Left lung (tissue), 14 donors: ENCODE measurements at places on chromosomes 12 and 14. TPM values are rescaled to one million over a fixed set of nuclear protein-coding genes. Genes with fewer than 3 reads are reported as not detected.

- H3K4me1 ChIP-seq = peaks cover 75% of the 10 kb centered on the region
- no peak for DNase-seq
- H3K4me3 ChIP-seq = no peak overlapping the region
- no peaks in the 10 kb centered on the region for H3K27me3 ChIP-seq
- H3K27ac ChIP-seq = no peak overlapping the region
Measured at GRCh38 chr14:91390165-91390778, 27.3 kb downstream of the CCDC88C start.

DNA sequence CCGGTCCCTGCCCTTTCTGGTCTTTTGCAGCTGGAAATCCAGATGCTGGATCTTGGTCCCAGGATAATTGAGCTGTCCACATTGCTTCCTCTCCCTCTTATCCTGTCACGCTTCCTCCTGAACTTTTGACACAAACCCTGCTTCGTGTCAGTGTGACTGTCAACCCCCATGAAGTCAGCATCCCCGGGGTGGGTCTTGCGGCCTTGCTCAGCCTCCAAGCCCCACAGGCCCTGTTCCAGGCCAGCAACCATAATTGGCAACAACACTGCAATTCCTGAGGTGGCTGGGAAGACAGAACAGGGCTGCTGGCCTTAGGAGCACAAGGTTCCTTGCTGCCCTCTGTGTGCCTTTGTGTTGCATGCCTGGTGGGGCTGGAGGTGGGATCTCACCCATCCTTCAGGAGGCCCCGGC lies 74.9 kb downstream of the NTF3 start:
- no peaks in the 10 kb centered on the region for H3K36me3 ChIP-seq
- no peaks in the 10 kb centered on the region for H3K27me3 ChIP-seq
- no peak overlapping the region for H3K4me3 ChIP-seq
- DNase-seq = no peak
- H3K4me1 ChIP-seq = peaks cover 4% of the 10 kb centered on the region
- no peak overlapping the region for H3K27ac ChIP-seq

GRCh38 chr12:53937596-53938325 lies 870 bp upstream of the HOXC13 start:
- no peak overlapping the region for H3K4me3 ChIP-seq
- H3K36me3 ChIP-seq = no peaks in the 10 kb centered on the region
- H3K4me1 ChIP-seq = no peaks in the 10 kb centered on the region
- H3K27me3 ChIP-seq = peaks cover 98% of the 10 kb centered on the region
- DNase-seq = no peak

DNA sequence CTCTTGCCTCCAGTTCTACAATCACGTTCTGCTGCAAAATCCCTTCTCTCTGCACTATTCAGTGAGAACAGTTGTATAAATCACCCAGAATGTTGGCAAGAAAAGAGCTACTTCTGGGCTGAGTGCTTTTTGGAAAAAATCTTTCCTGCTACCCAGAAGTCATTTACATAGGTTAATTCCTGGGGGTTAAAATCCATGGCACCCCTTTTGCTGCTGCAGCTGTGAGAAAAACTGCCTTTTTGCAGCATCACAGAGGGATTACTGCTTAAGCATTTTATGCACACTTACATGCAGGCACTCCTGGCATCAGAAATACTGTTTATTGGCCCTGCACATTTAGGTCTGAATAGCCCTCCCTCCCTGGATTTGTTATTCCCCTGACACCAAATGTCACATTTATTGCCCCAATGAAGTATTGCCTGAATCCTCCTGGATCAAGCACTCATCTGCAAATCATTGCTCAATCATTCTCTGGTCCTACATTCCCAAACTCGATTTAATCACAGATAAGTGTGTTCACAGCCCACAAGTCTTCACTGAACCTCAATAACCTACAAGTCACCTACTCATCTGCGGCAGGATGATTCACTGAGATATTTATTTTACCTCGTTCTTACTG lies 43.1 kb upstream of the CCDC196 start:
- H3K4me3 ChIP-seq = no peak overlapping the region
- no peak for DNase-seq
- no peak overlapping the region for H3K27ac ChIP-seq
- no peaks in the 10 kb centered on the region for H3K27me3 ChIP-seq
- no peaks in the 10 kb centered on the region for H3K4me1 ChIP-seq
- H3K36me3 ChIP-seq = no peaks in the 10 kb centered on the region

DNA sequence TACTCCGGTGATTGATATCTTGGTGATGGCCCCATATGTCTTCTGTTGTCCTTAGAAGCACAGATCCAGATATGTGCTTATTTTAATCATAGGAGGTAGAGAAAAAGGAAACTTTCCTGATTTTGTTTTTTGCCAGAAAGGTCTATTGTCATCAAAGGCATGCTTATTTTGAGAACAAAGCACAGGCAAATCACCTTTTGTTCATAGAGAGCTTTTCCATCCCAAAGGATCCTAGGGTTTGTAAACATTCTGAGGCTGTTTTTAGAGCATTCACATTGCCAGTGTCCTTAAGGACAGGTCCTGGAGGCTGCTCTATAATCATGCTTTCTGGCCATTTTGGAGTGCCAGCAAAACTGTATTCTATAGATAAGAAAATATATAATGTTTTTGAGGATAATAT lies 148.5 kb upstream of the SEL1L start:
- H3K27ac ChIP-seq = no peak overlapping the region
- no peaks in the 10 kb centered on the region for H3K36me3 ChIP-seq
- H3K27me3 ChIP-seq = no peaks in the 10 kb centered on the region
- no peak overlapping the region for H3K4me3 ChIP-seq
- DNase-seq = no peak
- H3K4me1 ChIP-seq = no peaks in the 10 kb centered on the region

DNA sequence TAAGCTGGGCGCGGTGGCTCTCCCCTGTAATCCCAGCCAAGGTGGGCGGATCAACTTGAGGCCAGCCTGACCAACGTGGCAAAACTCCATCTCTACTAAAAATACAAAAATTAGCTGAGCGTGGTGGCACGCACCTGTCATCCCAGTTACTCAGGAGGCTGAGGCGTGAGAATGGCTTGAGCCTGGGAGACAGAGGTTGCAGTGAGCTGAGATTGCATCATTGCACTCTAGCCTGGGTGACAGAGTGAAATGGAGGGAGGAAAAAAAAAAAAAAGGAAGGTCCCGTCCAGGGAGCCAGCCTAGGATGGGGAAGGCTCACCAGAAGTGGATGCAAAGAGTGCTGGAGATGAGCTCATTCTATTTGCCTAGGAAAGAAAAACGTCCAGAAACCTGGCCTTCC lies 1.9 kb upstream of the CD27 start:
- H3K4me1 ChIP-seq = no peaks in the 10 kb centered on the region
- no peak overlapping the region for H3K27ac ChIP-seq
- no peak overlapping the region for H3K4me3 ChIP-seq
- H3K27me3 ChIP-seq = no peaks in the 10 kb centered on the region
- no peaks in the 10 kb centered on the region for H3K36me3 ChIP-seq

DNA sequence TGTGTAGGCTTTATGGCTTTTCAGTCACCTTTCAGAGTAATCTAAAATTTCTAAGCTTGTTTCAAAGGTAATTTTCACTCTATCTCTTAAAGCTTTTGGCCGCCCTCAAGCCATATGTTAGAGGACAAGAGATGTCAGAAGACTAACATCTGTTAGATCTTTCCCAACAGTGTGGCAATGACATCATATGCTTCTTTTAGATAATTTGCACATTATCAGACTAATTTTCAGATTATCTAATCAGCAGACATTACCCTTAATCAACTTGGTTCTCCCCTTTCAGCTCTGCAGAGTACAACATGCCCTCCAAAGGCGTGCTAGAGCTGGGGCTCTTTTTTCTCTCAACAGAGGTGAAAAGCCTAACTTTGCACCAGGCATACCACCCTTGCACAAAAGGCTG lies 207.1 kb downstream of the DPF3 start:
- H3K4me1 ChIP-seq = no peaks in the 10 kb centered on the region
- no peak for DNase-seq
- no peak overlapping the region for H3K4me3 ChIP-seq

GRCh38 chr14:63650256-63650952 lies 8.7 kb upstream of the WDR89 start:
- peak overlapping the region; percentile 40 for H3K27ac ChIP-seq
- peak; percentile 66 for DNase-seq
- H3K4me1 ChIP-seq = no peaks in the 10 kb centered on the region
- H3K27me3 ChIP-seq = no peaks in the 10 kb centered on the region
- H3K36me3 ChIP-seq = no peaks in the 10 kb centered on the region
- no peak overlapping the region for H3K4me3 ChIP-seq

DNA sequence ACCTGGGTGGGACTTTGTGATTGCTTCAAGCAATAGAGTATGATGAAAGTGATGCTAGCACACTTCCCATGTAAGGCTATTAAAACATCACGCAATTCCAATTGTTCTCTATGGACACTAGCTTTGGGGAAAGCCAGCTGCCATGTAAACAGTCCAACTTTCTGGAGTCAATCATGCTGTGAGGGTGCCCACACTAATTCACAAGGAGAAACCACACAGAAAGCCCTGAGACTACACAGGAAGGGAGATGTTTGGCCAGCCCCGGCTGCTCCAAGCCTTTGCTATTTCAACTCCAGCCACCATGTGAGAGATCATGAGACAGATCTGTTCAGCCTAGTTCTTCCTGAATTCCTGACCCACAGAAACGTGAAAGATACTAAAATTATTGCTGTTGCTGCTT lies 96.3 kb downstream of the ST8SIA1 start:
- no peak overlapping the region for H3K27ac ChIP-seq
- no peaks in the 10 kb centered on the region for H3K4me1 ChIP-seq
- no peaks in the 10 kb centered on the region for H3K36me3 ChIP-seq
- no peak overlapping the region for H3K4me3 ChIP-seq
- H3K27me3 ChIP-seq = no peaks in the 10 kb centered on the region

GRCh38 chr12:27868139-27868538 lies 88.1 kb upstream of the MANSC4 start:
- H3K27ac ChIP-seq = no peak overlapping the region
- no peaks in the 10 kb centered on the region for H3K27me3 ChIP-seq
- no peak for DNase-seq

- no peaks in the 10 kb centered on the region for H3K36me3 ChIP-seq
- no peaks in the 10 kb centered on the region for H3K27me3 ChIP-seq
- DNase-seq = no peak
Measured at GRCh38 chr12:67161322-67161918, 107.7 kb upstream of the CAND1 start.

DNA sequence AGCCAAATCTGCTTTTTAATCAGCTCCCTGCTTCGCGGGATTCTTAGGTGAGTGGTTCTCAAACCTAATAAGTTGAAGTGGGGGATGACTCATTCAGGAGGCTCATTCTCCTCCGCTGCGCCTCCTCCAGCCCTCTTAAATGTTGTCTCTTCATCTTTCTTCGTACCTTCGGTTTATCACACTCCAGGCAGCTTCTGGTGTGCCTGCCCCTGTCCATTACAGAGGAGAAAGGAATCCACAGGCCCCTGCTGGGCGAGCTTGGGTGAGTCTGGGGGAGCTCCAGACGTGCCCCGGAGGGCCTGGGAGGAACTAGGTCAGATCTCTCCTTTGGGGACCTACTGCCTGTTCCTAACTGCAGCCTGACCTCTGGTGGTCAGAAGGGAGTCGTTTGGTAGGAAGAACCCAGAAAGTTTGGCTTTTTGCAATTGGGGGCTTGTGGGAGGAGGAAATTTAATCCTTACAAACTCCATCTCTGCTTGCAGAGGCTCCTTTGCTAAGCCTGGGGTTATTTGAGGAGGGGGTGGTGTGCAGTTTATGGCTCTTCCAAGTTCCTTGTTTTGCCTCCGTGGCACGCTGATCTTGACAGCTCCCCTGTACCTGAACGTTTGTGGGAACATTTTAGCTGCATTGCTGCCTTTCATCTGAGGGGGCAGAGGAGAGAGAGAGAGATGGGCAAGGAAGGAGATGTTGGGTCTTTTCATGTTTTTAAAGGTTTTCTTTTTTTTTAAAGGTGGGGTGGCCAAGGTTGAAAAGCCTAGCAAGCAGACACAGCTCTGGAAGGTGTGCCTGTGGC lies 84.1 kb upstream of the GNG2 start:
- peaks cover 8% of the 10 kb centered on the region for H3K4me1 ChIP-seq
- no peaks in the 10 kb centered on the region for H3K27me3 ChIP-seq
- H3K36me3 ChIP-seq = no peaks in the 10 kb centered on the region
- H3K4me3 ChIP-seq = no peak overlapping the region
- no peak for DNase-seq

DNA sequence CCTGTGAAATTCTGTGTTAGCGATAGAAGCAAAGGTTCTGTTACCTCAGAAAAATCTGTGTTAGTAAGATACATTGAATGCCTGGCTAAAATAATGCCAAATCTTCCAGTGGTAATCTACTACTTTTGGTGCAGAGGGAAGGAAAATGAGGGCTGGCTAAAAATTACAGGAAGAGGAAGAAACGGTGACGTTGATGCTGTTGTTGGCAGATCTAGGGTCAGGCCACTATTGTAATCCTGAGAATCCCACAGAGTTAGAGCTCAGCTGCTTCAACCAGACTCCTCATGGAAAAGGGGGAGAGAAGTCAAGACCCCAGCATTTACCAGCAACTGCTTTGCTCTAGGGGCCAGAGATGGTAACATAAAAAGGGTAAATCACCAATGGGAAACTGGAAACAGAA lies 145.1 kb downstream of the PPM1H start:
- H3K4me1 ChIP-seq = peaks cover 55% of the 10 kb centered on the region
- H3K27ac ChIP-seq = no peak overlapping the region
- no peaks in the 10 kb centered on the region for H3K27me3 ChIP-seq
- no peak overlapping the region for H3K4me3 ChIP-seq
- DNase-seq = no peak

DNA sequence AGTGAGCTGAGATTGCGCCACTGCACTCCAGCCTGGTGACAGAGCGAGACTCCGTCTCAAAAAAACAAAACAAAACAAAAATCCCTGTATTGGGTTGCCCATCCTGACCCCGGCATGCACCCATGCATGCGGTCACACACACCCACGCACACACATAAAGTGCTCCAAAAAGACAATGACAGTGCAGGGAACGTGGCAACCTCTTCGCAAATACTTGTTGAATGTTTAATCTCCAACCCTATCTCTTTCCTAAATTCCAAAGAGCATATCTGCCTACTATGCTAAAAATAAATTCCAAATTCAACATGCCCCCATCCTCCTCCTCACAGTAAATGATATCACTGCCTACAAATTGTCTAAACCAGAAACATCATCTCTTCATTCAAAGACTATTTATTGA lies 13.5 kb downstream of the SLC7A7 start:
- peaks cover 56% of the 10 kb centered on the region for H3K4me1 ChIP-seq
- no peak overlapping the region for H3K4me3 ChIP-seq
- H3K27ac ChIP-seq = no peak overlapping the region
- no peaks in the 10 kb centered on the region for H3K27me3 ChIP-seq
- no peak for DNase-seq

Gene AQP6
- 0.21 TPM for polyA plus RNA-seq

Gene BIN2
- 5.0 TPM for polyA plus RNA-seq

Gene WNT1
- not detected for polyA plus RNA-seq

Gene PCED1B
- 1.8 TPM for polyA plus RNA-seq

Gene RNF212B
- 0.62 TPM for polyA plus RNA-seq

Gene KLHL33
- 0.24 TPM for polyA plus RNA-seq

Gene FBXW8
- 24.7 TPM for polyA plus RNA-seq

Gene RASSF9
- 16.5 TPM for polyA plus RNA-seq

Gene PIK3C2G
- 28.1 TPM for polyA plus RNA-seq
